GOT3 (cell line): ENCODE measurements at places on chromosomes 16 and 17.

GRCh38 chr16:12449374-12449773, 354.3 kb downstream of the CPPED1 start:
- DNase-seq: no peak

DNA sequence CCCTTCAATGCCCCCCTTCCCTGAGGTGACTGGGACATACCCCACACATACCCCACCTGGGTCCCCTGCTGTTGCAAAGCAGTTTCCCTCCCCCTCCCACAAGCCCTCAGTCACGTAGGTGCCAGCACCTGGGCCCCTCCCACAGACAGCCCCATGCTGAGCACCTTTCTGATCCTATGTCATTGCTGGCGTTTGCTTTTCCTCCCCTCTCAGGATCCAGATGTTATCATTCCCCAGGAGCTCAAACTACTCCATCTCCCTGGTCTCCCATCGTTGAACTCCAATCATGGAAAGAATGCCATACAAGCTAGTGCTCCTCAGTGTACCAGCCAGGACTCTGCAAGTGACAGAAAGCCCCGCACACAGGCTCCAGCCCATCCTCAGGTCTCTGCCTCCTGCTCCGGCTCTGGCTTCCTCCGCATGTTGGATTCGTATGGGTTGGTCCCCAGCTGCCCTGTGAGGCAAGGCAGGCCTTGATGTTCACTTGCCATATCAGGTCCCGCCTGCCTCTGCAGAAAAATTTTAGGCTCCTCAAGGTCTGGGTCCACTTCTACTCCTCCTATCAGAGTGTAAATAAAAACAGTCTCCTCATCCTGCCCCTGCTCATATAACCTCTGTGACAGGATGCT, 31.4 kb upstream of the MED9 start:
- no peak for DNase-seq

GRCh38 chr16:31194898-31195297, 7.7 kb downstream of the PYCARD start:
- no peak for DNase-seq

- DNase-seq: no peak
Observed at GRCh38 chr17:38334480-38335364, 9.0 kb downstream of the GPR179 start.

GRCh38 chr16:3640207-3640606, 14.3 kb upstream of the DNASE1 start:
- DNase-seq: no peak

- no peak for DNase-seq
Observed at GRCh38 chr17:7992924-7993323, 9.5 kb upstream of the GUCY2D start.

GRCh38 chr16:56847173-56847910, 17.7 kb upstream of the SLC12A3 start:
- no peak for DNase-seq

DNA sequence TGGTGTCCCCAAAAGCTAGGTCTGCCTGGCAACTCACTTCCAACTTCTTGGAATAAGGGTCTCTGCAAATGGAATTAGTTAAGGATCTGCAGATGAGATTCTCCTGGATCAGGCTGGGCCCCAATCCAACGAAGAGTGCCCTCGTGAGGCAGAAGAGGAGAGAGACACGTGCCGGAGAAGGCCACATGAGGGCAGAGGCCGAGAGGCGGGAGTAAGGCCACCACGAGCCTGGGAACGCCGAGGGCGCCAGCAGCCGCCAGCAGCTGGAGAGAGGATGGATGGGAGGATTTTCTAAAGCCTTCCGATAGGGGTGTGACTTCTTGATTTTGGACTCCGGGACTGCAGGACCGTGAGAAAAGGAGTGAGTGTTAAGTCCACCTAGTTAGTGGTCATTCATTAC, 76.3 kb downstream of the JPH3 start:
- DNase-seq: no peak

- DNase-seq: no peak
Observed at GRCh38 chr16:64656471-64656870, 465.4 kb downstream of the CDH11 start.

DNA sequence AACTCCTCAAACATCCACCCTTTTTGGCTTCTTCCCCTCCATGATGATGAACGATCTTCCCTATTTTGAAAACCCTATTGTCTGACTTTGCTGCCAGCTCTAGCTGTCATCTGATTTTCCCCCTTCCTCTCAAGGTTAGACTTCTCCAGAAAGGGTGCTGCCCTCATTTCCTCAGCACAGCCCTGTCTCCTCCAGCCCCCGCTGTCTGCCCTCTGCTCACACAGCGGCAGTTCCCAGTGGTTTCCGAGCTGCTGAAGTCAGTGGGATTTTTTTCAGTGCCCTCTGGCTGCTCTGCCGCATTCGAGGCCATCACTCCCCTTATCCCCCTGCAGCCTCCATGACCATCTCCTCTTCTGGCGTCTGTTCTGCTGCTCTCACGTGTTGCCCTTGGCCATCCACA, 26.6 kb upstream of the C17orf107 start:
- no peak for DNase-seq

GRCh38 chr16:79297805-79298204, 302.7 kb downstream of the MAF start:
- DNase-seq: no peak

DNA sequence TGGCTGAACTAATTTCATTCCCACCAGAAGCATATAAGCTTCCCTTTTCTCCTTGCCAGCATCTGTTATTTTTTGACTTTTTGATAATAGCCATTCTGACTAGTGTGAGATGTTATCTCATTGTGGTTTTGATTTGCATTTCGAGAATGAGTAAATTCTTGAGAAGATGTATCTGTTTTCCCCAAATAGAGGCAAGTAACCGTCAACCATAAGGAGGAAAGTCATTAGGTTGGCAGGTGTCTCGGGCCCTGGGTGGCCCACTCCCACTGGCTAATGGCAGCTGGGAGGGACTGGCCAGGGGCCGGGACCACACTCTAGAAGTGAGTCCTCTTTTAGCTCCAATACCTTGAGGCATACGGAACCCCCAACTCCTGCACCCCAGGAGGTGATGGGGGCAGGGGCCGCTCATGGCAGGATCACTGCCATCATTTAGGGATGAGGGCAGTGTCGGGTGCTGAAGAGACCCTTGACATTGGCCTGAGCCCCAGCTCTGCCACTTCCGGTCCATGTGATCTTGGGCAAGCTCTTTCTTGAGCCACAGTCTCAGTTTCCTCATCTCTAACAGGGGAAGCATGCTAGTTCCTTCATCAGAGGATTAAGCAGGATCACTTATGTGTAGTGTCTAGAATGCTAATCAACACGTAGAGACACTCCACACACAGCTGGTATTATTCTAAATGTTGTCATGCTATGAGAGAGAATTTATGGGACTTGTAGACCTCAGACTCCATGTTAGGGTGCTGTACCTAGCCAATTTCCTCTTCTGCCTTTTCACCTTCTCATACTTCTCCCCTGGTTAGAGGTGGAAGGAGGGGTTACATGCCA, 44.3 kb downstream of the RGS9 start:
- no peak for DNase-seq

GRCh38 chr16:74734361-74735161, 33.9 kb upstream of the MLKL start:
- no peak for DNase-seq

DNA sequence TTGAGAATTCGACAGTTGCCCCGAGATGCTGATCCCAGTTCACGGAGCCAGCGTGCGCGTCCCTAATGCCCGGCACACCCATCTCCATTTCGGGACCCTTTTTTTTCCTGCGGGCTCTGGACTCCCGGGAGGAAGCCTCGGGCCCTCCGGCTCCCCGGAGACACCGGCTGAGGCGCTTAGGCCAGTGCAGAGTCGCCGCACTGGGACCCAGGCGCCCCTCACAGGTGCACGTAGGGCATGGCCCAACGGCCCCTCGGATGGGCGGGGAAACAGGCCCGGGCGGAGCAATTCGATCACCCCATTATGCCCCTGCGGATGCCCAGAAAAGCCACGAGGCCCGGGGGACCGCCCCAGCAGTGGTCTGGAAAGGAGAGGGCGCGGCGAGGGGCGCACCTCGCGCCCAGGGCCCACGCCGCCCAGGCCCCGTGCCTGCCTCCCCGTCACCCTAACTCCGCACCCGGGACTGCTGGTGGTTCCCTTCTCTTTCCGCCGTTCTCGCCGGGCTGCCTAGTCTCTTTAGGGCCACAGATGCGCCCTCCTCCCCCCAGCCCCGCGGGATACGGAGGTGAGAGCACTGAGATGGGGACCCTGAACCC, 18.5 kb upstream of the ZFHX3 start:
- no peak for DNase-seq

DNA sequence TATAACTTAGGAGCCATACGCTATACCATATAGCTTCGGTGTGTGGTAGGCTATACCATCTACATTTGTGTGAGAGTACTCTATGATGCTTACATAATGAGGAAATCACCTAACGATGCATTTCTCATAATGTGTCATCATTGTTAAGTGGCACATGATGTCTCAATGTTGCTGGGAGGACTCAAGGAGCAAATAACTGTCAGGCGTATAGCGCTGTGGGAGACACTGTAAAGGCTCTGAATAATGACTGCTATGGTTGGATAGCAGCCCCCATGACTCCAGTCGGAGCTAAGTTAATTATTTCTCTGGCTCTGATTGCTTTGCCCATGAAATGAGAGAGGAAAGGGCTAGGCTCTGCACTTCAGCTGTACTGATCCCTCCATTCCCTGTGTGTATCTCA, 197.2 kb downstream of the RGS9 start:
- DNase-seq: no peak

DNA sequence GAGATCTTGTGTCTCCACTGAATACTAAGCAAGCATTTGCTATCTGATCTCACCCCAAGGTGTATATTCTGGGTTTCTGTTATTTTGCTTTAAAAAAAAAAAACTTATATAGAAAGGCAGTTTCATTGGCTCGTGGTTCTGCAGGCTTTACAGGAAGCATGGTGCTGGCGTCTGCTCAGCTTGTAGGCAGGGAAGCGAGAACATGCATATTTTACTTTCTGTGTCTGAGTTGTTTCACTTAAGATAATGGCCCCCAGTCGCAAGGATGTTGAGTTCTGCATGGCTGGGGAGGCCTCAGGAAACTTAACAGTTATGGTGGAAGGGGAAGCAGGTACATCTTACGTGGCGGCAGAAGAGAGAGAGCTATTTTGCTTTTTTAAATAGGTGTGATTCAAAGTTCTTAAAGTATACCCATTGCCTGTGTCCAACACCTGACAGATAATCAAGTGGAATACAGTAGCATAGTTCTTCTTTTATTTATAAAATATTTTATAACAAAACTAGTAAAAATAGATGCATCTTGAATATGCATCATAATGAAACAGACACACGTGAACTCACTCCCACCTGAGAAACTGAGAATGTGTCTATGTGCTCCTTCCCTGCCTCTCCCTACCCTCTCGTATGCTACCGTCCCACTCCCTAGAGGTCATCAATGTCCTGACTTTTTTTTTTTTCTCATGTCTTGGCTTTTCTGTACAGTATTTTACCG, 15.4 kb upstream of the ARHGAP17 start:
- no peak for DNase-seq

GRCh38 chr17:57086069-57086930, 1.3 kb downstream of the AKAP1 start:
- no peak for DNase-seq

- no peak for DNase-seq
Observed at GRCh38 chr16:30853758-30854157, 40.1 kb downstream of the BCL7C start.

DNA sequence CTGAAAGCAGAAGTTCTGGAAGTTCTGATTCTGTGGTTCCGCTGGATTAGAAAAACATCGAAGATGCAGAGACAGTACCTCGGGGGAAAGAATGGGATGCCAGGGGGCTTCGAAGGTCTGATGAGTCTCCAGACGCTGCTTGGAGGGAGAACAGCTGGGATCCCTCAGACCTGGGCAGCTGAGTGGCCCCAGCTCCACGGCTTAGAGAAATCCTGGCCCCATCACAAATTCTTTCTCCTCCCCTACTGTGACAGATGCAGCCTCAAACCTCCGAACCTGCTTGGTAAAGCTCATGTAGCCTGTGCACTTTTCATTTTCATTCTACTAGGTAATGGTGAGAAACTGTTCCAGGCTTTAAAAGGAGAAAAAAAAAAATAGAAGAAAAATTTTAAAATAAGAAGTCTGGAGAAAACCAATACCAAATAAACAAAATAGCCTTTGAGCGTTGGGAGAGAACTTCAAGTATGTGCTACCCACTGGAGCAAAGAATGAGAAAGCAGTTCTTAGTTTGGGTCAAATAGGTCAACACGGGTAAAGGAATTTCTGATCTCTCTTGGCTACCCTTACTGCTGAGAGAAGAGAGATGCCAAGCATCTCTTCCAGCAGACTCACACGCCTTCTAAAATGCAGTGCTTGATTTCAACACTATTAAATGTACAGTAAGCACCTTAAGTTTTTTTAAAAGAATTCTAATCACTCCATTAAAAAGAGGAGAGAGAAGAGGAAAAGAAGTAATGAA, 19.9 kb downstream of the MAF start:
- DNase-seq: no peak

DNA sequence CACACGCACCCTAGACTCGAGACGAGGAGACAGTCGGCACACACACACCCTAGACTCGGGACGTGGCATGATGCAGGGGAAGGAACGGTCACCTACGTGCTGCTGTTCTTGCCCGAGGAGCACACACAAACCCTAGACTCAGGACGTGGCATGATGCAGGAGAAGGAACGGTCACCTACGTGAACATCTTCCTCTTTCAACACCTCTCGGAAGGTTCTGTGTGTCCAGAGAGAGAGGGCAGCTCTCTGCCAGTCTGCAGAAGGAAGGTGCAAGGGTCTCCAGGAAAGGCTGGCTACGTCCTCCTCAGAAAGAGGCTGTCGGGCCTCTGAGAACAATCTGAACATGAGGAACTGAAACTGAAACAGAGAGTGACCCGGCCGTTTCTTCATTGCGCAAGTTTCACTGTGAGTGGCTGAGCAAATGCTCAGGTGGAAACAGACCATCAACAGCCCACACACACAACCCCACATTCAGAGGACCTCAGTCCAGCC, 43.4 kb downstream of the ZNF276 start:
- DNase-seq: no peak

DNA sequence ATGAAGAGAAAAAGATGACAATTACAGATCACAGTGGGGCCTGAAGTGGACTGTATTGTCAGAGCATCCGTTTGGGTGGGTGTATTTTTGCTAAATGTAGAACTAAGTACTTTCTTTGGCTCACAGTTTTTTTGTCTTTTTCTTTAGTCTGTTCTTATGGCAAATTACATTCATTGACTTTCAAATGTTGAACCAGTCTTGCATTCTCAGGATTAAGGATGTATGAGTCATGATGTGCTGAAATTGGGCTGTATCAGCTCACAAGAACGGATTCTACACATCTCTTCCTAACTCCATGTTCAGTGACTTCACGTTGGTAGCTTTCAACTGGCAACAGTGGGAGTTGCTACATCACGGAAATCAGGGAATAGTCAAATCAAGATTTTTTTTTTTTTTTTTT, 66.5 kb downstream of the TEX2 start:
- DNase-seq: no peak

DNA sequence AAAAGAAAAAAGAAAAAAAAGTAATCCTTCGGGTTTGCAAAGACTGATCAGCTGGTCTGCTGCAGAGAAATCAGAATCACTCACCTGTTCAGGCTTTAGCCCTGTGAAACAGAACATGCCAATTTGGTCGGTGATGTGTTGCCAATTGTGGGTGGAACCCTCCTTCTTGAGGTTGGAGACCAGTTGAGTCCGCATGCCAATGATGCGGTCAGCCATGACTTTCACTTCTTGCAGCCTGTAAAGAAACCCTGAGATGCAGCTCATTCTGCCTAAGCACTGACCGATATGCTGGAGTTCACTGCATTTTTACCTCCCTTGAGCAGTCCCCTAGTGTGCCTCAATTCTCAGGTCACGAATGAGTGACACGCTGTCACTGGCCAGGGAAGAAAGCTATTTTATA, 24.8 kb upstream of the SLC38A7 start:
- no peak for DNase-seq

GRCh38 chr17:74244548-74244947, 29.5 kb upstream of the DNAI2 start:
- DNase-seq: no peak

- DNase-seq: no peak
Observed at GRCh38 chr16:87389245-87389644, 2.9 kb upstream of the MAP1LC3B start.
